Ascending aorta (tissue), 2 donors: ENCODE measurements at places on chromosomes 1 and 21.

DNA sequence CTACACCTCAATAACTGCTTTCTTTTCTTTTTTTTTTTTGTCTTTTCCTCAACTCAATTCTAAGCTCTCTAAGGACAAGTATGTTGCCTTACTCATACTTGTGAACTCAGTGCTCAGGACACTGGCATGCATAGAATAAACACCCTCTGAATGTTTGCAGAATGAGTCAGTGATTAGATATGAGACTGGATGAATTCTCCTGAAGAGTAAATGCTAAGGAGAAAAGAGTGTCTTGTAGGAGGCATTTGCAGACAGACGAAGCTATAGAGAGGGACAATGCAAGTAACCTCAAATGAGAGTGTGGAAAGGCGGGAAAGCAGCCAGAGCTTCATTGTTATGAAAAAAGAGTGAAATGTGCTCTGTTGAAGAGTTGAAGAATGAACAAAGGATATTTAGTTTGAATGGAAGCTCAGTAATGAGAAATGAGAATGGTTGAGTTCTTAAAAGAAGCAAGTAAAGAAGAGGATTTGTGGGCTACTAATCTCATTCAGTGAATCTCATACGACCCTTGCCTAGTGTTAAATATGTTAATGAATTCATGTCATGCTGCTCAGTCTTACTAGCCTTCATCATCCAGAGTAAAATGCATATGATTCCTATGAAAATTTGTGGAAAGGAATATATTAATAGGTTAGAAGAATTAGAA, 166.1 kb upstream of the DPYD start:
- no peak for DNase-seq
- no peaks in the 10 kb centered on the region for H3K4me1 ChIP-seq
- no peak overlapping the region for H3K27ac ChIP-seq
- no peaks in the 10 kb centered on the region for H3K27me3 ChIP-seq

DNA sequence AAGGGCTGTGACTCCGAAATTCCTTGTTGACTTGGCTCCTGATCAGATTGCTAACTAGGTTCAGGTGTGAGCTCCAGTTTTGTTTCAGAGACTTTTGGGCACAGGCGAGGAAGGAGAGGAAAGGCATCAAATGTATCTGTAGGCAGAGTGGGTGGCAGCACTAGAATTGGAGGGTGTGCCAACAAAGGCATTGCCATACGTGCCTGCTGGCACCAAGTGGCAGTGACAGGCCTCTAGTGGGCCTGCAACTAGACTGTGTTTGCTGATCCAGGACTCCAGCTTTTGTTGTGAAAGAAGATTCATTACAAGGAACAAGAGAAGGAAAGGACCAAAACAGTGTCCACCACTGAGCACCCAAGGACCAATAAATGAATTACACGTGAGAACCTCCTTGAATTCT, 79.5 kb downstream of the TM2D1 start:
- H3K27ac ChIP-seq, result no peak overlapping the region
- no peak overlapping the region for H3K4me3 ChIP-seq
- H3K4me1 ChIP-seq, result peaks cover 15% of the 10 kb centered on the region
- H3K36me3 ChIP-seq, result no peaks in the 10 kb centered on the region
- no peak for DNase-seq

- H3K4me1 ChIP-seq, result no peaks in the 10 kb centered on the region
- H3K36me3 ChIP-seq, result no peaks in the 10 kb centered on the region
- H3K4me3 ChIP-seq, result no peak overlapping the region
- no peaks in the 10 kb centered on the region for H3K27me3 ChIP-seq
- H3K27ac ChIP-seq, result no peak overlapping the region
Observed at GRCh38 chr1:237901299-237901934, 10.7 kb upstream of the ZP4 start.

DNA sequence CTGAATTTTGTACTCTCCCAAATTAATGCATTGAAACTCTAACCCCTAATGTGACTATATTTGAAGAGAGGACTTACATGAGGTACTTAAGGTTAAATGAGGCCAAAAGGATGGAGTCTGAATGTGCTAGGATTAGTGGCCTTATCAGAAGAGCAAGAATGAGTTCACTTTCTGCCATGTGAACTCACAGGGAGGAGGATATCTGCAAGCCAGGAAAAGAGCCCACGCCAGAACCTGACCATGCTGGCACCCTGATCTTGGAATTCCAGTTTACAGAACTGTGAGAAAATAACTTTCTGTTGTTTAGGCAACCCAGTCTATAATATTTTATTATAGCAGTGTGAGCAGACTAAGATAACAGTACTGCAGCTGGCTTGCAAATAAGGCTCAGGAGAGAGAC, 12.2 kb upstream of the FASLG start:
- no peak for DNase-seq
- no peaks in the 10 kb centered on the region for H3K27me3 ChIP-seq
- H3K4me3 ChIP-seq, result no peak overlapping the region
- H3K4me1 ChIP-seq, result no peaks in the 10 kb centered on the region
- no peaks in the 10 kb centered on the region for H3K36me3 ChIP-seq

- no peak overlapping the region for H3K27ac ChIP-seq
- H3K27me3 ChIP-seq, result no peaks in the 10 kb centered on the region
- no peak for DNase-seq
- H3K4me1 ChIP-seq, result no peaks in the 10 kb centered on the region
- H3K4me3 ChIP-seq, result no peak overlapping the region
- H3K36me3 ChIP-seq, result no peaks in the 10 kb centered on the region
Observed at GRCh38 chr1:229674042-229674441, 48.0 kb downstream of the URB2 start.

GRCh38 chr21:33750017-33750416, 107.7 kb downstream of the ITSN1 start:
- H3K27me3 ChIP-seq, result no peaks in the 10 kb centered on the region
- peaks cover 8% of the 10 kb centered on the region for H3K36me3 ChIP-seq
- no peak for DNase-seq
- H3K4me3 ChIP-seq, result no peak overlapping the region
- H3K4me1 ChIP-seq, result no peaks in the 10 kb centered on the region
